ENCODE measurements at places on chromosomes 7 and 10.

GRCh38 chr7:150405584-150406311, 26.6 kb downstream of the ZNF775 start:
- peak overlapping the region; percentile 97 for H3K27ac ChIP-seq
- H3K4me1 ChIP-seq, result peaks cover 4% of the 10 kb centered on the region
- DNase-seq, result no peak
- H3K4me3 ChIP-seq, result peak overlapping the region; percentile 89
- H3K36me3 ChIP-seq, result peaks cover 4% of the 10 kb centered on the region
- H3K27me3 ChIP-seq, result no peaks in the 10 kb centered on the region

- DNase-seq, result no peak
- no peak overlapping the region for H3K4me3 ChIP-seq
- H3K36me3 ChIP-seq, result no peaks in the 10 kb centered on the region
- H3K27me3 ChIP-seq, result no peaks in the 10 kb centered on the region
- no peak overlapping the region for H3K27ac ChIP-seq
Measured at GRCh38 chr10:106765241-106765754, 399.2 kb downstream of the SORCS1 start.

GRCh38 chr7:27670676-27671075, 8.0 kb upstream of the HIBADH start:
- no peaks in the 10 kb centered on the region for H3K4me1 ChIP-seq
- DNase-seq, result no peak
- no peak overlapping the region for H3K27ac ChIP-seq
- H3K27me3 ChIP-seq, result no peaks in the 10 kb centered on the region

GRCh38 chr7:35494407-35494806, 200.5 kb downstream of the HERPUD2 start:
- H3K4me3 ChIP-seq, result no peak overlapping the region
- H3K27ac ChIP-seq, result no peak overlapping the region
- H3K27me3 ChIP-seq, result no peaks in the 10 kb centered on the region
- no peaks in the 10 kb centered on the region for H3K4me1 ChIP-seq
- no peaks in the 10 kb centered on the region for H3K36me3 ChIP-seq

GRCh38 chr10:7696545-7696944, 6.6 kb upstream of the ITIH2 start:
- H3K27me3 ChIP-seq, result no peaks in the 10 kb centered on the region
- H3K27ac ChIP-seq, result no peak overlapping the region
- no peaks in the 10 kb centered on the region for H3K4me1 ChIP-seq
- DNase-seq, result no peak
- H3K36me3 ChIP-seq, result no peaks in the 10 kb centered on the region
- H3K4me3 ChIP-seq, result no peak overlapping the region

- H3K36me3 ChIP-seq, result no peaks in the 10 kb centered on the region
- DNase-seq, result peak; percentile 21
- H3K4me3 ChIP-seq, result no peak overlapping the region
- no peaks in the 10 kb centered on the region for H3K4me1 ChIP-seq
- no peaks in the 10 kb centered on the region for H3K27me3 ChIP-seq
Measured at GRCh38 chr7:49523870-49524269, 249.6 kb upstream of the VWC2 start.

- H3K4me1 ChIP-seq, result no peaks in the 10 kb centered on the region
- H3K27me3 ChIP-seq, result no peaks in the 10 kb centered on the region
- no peak overlapping the region for H3K4me3 ChIP-seq
Measured at GRCh38 chr10:25695586-25695985, 238.4 kb upstream of the MYO3A start.

- no peak for DNase-seq
Measured at GRCh38 chr7:100483722-100484672, at the start of gene NYAP1. NYAP1 (plus strand) TSS chr7:100483927; CDS start chr7:100485312, 1,385 bp downstream.

- peaks cover 5% of the 10 kb centered on the region for H3K36me3 ChIP-seq
- no peak for DNase-seq
- no peaks in the 10 kb centered on the region for H3K27me3 ChIP-seq
- H3K4me3 ChIP-seq, result no peak overlapping the region
- H3K4me1 ChIP-seq, result no peaks in the 10 kb centered on the region
Measured at GRCh38 chr10:45553155-45553554, 119.4 kb downstream of the ZFAND4 start.

DNA sequence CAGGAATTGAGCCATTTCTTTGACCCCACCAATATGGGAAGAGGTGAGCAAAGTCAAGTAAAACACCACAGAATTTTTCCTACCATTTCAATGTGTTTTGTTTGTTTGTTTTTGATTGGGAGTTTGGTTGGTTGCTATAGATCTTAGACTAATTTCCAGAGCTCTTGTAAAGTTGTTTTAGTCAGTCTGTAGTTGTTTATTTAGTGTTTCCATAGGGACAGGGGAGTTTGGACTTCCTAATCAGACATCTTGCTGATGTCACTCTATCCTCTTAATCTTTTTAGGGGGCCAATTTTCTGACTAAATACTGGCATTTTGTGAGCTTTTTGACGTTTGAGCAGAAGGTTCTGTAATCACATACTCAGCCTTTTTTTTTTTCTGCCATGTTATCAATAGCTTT, 266.9 kb downstream of the ABCA13 start:
- no peak overlapping the region for H3K27ac ChIP-seq
- no peak overlapping the region for H3K4me3 ChIP-seq
- no peak for DNase-seq
- H3K27me3 ChIP-seq, result no peaks in the 10 kb centered on the region
- H3K4me1 ChIP-seq, result no peaks in the 10 kb centered on the region
- no peaks in the 10 kb centered on the region for H3K36me3 ChIP-seq

DNA sequence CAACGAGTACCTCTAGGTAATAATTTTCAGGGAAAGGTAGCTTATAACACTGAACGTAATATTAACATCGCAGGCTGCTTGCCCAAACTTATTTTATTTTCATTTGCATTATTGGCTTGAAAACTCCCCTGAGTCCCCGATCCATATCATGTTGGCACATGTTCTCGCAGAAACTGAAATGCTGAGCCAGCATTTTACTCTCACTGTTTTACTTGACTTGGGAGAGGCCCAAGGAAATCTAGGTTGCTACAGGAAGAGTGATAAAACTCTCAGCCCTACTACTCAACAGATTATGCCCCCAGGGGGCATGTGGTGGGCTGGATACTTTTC, 183.5 kb upstream of the HABP2 start:
- no peaks in the 10 kb centered on the region for H3K4me1 ChIP-seq
- DNase-seq, result no peak
- H3K27ac ChIP-seq, result no peak overlapping the region
- H3K27me3 ChIP-seq, result no peaks in the 10 kb centered on the region

GRCh38 chr10:60714233-60714632, 64.0 kb upstream of the CDK1 start:
- no peaks in the 10 kb centered on the region for H3K36me3 ChIP-seq
- no peak overlapping the region for H3K4me3 ChIP-seq
- DNase-seq, result no peak
- H3K27ac ChIP-seq, result no peak overlapping the region

DNA sequence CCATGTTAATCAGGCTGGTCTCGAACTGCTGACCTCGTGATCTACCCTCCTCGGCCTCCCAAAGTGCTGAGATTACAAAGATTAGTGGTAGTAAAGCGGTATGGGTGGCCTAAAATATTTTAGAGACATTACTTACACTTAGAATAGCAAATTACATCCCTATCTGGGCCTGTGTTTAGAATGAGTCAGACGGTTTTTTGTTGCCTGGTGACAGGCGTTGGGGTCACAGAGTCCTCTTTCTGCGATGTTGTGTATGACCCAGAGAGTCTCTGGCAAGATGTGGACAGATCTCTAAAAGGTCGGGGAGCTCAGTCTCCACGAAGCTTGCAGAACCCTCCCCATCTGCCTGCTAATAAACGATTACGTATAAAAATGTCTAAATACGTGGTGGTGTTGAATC, 39.6 kb upstream of the PRKCQ start:
- no peak overlapping the region for H3K27ac ChIP-seq
- no peak overlapping the region for H3K4me3 ChIP-seq
- H3K27me3 ChIP-seq, result no peaks in the 10 kb centered on the region
- DNase-seq, result no peak

GRCh38 chr7:99719996-99720769, 14.8 kb downstream of the CYP3A7 start:
- H3K4me1 ChIP-seq, result no peaks in the 10 kb centered on the region
- H3K27me3 ChIP-seq, result no peaks in the 10 kb centered on the region
- no peak overlapping the region for H3K27ac ChIP-seq
- no peak for DNase-seq
- H3K4me3 ChIP-seq, result no peak overlapping the region

DNA sequence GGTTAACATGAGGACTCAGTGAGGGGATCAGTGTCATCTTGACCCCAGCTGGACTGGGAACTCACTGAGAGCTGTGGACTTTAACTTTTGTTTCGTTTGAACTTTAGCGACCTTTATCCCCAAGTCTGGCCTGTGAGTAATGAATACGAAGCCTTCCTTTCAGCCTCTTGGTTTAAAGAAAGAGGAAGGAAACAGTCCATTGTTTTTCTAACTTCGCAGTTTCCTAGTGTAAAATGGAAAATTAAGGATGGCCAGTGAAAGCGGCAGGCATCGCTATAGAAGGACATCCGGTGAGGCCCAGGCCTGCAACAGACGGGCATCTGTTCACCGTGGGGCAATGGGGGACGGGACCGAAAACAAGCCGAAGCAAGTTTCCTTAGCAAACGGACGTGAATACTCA, 44.1 kb upstream of the ADO start:
- H3K36me3 ChIP-seq, result no peaks in the 10 kb centered on the region
- H3K4me3 ChIP-seq, result no peak overlapping the region
- DNase-seq, result no peak
- peak overlapping the region; percentile 59 for H3K27ac ChIP-seq
- no peaks in the 10 kb centered on the region for H3K4me1 ChIP-seq

DNA sequence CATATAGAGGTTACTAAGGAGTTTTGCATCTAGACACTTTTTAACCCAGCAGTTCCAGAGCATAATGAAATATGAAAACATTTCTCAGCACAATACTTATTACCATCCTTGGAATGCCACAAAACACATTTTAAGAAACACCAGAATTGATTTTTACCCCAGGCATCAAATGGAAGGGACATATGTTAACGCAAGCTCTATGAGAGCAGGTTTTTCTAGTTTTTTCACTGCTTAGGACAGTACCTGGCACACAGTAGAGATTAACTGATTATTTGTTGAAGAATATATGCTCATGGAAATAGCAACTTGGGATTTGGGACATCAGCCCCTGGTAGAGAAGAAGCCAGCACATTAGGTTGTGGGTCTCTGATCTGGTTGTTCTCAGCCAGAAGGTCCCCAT, 67.0 kb upstream of the ARID5B start:
- no peaks in the 10 kb centered on the region for H3K36me3 ChIP-seq
- DNase-seq, result no peak
- no peaks in the 10 kb centered on the region for H3K27me3 ChIP-seq
- H3K4me3 ChIP-seq, result no peak overlapping the region

- peaks cover 10% of the 10 kb centered on the region for H3K4me1 ChIP-seq
- H3K27me3 ChIP-seq, result peaks cover 4% of the 10 kb centered on the region
- H3K4me3 ChIP-seq, result no peak overlapping the region
- no peak overlapping the region for H3K27ac ChIP-seq
- H3K36me3 ChIP-seq, result no peaks in the 10 kb centered on the region
Measured at GRCh38 chr10:78755063-78755701, 313.6 kb upstream of the ZMIZ1 start.

- H3K4me1 ChIP-seq, result no peaks in the 10 kb centered on the region
- no peak overlapping the region for H3K27ac ChIP-seq
- H3K4me3 ChIP-seq, result no peak overlapping the region
- no peak for DNase-seq
- H3K27me3 ChIP-seq, result no peaks in the 10 kb centered on the region
Measured at GRCh38 chr10:60234551-60234950, 155.1 kb downstream of the ANK3 start.

- no peaks in the 10 kb centered on the region for H3K27me3 ChIP-seq
- no peaks in the 10 kb centered on the region for H3K36me3 ChIP-seq
- DNase-seq, result no peak
- H3K27ac ChIP-seq, result no peak overlapping the region
- no peaks in the 10 kb centered on the region for H3K4me1 ChIP-seq
Measured at GRCh38 chr7:2944739-2945138, 98.9 kb downstream of the CARD11 start.

- no peak overlapping the region for H3K27ac ChIP-seq
- H3K4me1 ChIP-seq, result no peaks in the 10 kb centered on the region
- no peak overlapping the region for H3K4me3 ChIP-seq
Measured at GRCh38 chr10:112390125-112390703, 16.3 kb downstream of the ACSL5 start.

DNA sequence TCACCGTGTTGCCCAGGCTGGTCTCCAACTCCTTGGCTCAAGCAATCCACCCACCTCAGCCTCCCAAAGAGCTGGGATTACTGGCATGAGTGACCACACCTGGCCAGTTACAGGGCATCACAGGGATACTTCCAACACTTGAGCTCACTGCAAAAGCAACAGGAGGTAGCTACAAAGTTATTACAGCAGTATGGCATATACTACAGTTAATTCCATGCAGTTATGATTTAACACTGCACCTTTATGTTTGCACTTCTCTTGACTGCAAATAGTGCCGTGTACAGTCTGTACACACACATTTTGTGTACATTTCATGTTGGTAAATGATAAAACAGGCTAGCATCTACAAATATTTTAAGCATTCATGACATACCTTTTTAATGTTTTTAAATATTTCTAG, 21.3 kb downstream of the SRPK2 start:
- no peak overlapping the region for H3K27ac ChIP-seq
- no peak overlapping the region for H3K4me3 ChIP-seq
- H3K36me3 ChIP-seq, result no peaks in the 10 kb centered on the region
- DNase-seq, result no peak
- H3K27me3 ChIP-seq, result no peaks in the 10 kb centered on the region

DNA sequence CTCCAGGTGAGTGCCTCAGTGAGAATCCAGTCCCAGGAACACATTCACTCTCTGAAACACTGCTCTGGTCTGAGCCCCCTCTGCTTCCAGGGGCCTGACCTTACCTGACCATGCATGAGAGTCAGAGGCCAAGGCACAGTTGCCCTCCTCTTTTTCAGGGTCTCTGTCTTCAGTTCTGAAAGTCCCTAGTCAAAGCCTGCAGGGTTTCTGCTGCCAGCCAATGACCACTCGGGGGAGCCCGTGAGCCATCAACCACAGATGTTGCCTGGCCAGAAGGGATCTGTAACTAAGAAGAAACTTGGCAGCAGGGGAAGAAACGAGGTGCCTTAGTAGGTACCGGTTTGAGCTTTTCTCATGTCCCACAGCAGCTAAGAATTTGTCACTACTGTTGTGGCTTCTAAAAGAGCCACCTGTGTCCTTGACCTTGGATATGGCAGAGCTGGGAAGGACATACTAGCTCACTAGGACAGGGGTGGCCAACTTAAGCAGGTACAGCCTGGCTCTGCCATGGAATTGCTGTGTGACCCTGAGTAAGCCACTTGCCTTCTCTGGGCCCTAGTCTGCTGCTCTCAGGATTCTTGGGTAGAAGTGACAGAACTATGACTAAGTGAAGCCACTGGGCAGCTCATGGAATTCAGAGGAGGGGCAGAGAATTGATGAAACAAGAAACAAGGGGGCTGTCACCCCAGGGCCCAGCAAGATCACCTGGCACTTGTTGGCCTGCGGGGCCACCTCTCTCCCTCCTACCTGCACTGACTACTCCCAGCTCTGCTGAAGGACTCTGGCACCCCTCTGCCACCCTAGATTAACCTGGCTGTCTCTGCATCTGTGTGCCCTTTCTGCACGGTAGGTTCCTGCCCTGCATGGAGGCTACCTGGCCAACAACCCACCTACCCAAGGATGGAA, 83.8 kb upstream of the GPR26 start:
- H3K4me3 ChIP-seq, result no peak overlapping the region
- H3K27me3 ChIP-seq, result peaks cover 32% of the 10 kb centered on the region
- no peaks in the 10 kb centered on the region for H3K36me3 ChIP-seq
- no peak overlapping the region for H3K27ac ChIP-seq
- DNase-seq, result peak; percentile 75

Data from psoas muscle (tissue), 8 donors.